Germinal center (tissue), 1 donor: ENCODE measurements at places on chromosomes 7 and 10.

- no peak for DNase-seq
Observed at GRCh38 chr10:61301575-61301974, 151.6 kb downstream of the TMEM26 start.

GRCh38 chr7:141416650-141417270 is 134.4 kb upstream of the AGK start:
- no peak for DNase-seq

GRCh38 chr10:29635711-29636144 is 957 bp upstream of the SVIL start:
- no peak for DNase-seq

DNA sequence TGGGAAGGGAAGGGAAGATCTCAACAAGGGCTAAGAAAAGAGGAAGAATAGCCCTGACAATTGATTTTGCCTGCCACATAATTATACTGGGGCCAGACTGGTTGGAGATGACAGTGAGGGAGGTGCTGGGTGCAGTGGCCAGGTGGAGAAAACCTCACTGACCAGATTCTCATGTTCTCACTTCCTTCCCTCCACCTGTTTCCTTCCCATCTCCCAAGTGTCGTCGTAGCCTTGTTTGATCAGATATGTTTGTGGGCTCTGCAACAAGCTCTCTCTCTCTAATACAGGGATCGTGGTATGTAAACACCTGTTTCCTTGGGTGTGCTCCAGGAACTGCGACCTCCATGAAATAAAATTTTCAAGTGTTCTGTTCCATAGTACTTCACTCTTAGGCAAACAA is 60.2 kb downstream of the VCL start:
- DNase-seq, result no peak

- DNase-seq, result peak; percentile 78
Observed at GRCh38 chr10:86413046-86413728, 46.6 kb upstream of the GRID1 start.

- DNase-seq, result no peak
Observed at GRCh38 chr7:12373580-12374263, 29.9 kb downstream of the VWDE start.

GRCh38 chr10:93773705-93774104 is 16.0 kb downstream of the LGI1 start:
- no peak for DNase-seq

- DNase-seq, result no peak
Observed at GRCh38 chr10:31261511-31262311, 57.3 kb upstream of the ZEB1 start.

DNA sequence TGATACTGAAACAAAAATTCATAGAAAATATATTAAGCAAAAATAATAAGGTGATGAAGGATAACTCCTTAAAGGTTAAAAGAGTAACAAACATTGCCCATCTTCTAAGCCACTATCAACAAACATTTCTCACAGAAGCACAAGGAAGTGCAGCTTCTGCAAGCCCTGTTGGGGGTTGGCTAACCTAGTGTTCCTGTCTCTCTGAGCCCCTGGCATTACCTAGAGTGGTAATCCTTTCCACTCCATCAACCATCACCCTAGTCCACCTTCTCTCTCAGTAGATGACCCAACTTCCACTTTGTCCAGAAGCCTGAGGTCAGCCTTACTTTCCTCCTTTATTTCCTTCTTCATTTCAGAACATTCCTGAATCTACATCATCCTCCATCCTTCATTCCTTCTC is 59.7 kb downstream of the HIPK2 start:
- no peak for DNase-seq

DNA sequence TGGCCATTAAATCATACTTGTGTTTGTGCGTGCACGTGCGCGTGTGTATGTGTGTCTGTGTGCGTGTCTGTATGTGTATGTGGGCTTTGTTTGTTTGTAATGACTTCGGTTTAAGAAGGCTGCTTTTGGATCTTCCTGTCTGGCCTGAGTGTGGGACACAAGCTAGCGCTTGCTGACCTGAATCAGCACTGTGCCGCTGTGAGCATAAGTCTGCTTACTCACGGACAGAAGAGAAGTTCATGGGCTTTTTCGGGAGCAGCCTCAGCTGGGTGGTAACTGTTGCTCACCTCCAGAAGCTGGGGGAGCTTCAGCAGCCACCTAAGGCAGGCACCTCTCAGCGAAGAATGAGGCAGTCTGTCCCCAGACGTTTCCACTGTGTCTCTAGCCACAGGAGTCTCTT is 56.1 kb upstream of the TRUB1 start:
- DNase-seq, result no peak

GRCh38 chr7:45118889-45119331 is 7.4 kb upstream of the TBRG4 start:
- DNase-seq, result peak; percentile 40

DNA sequence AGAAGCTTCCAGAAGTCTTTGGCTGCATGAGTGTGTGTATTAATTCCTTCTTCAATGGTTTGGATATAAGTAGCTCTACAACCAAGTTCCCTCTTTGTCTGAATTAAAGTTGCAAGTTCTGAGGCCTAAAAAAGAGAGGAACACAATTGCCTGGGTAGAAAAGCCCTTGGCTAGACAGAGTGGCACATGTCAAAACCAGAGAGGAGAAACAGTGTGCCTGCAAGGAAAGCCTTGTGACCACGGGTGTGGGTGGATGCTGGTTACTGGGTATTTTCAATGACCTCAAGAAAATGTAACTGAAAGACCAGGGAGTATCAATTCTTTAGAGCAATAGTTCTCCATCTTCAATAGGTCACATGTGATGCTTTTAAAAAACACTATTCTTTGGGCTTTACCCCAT is 148.3 kb downstream of the SVIL start:
- DNase-seq, result no peak

GRCh38 chr10:88097536-88097935 is 234.1 kb downstream of the PTEN start:
- no peak for DNase-seq

DNA sequence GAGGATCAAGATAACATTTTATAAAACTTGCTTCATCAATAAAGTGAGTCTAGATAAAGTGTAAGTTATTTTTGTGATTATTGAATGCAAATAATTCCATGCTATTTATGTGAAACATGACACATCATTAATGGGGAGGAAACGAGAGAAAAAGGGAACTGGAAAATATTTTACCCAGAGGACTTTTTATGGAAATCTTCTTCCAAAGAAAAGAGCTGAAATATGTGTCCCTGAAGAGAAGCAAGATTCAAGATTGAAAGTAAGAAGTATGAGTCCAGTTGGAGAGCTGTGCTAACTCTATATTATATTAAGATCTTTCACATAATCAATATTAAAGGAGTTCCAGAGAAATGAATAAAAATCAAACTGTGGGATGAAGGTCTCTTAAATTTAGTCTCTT is 1361.8 kb downstream of the GATA3 start:
- no peak for DNase-seq

DNA sequence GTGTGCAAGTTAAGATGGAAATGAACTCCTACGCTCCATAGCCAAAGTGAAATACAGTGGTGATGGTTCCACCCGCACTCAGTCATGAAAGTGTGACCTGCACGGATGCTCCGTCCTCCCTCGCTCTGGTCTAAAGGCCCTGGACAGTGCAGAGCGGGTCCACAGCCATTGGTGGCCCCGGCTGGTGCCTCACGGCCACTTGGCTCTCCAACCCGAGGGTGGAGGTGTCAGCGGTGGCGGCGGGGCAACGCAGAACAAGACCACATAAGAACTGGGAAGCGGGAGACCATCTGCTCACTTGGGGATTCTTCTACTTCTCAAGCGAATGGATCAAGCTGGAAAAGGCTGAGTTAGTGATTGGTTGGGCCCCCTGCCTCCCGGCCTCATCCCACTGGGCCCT is 60.7 kb downstream of the NKX6-2 start:
- no peak for DNase-seq
